ENCODE measurements at places on chromosomes 1 and 21. TPM values are rescaled to one million over a fixed set of nuclear protein-coding genes. Genes with fewer than 3 reads are reported as not detected.

The CRYZL1 gene
- 19.0 TPM for total RNA-seq

The SFN gene
- total RNA-seq, result 0.51 TPM

GRCh38 chr21:26117324-26117971, 53.1 kb downstream of the APP start:
- H3K27ac ChIP-seq, result peak overlapping the region; percentile 76
- H3K36me3 ChIP-seq, result no peaks in the 10 kb centered on the region
- H3K4me3 ChIP-seq, result no peak overlapping the region
- DNase-seq, result no peak

The B3GALT2 gene
- 27.9 TPM for total RNA-seq

DNA sequence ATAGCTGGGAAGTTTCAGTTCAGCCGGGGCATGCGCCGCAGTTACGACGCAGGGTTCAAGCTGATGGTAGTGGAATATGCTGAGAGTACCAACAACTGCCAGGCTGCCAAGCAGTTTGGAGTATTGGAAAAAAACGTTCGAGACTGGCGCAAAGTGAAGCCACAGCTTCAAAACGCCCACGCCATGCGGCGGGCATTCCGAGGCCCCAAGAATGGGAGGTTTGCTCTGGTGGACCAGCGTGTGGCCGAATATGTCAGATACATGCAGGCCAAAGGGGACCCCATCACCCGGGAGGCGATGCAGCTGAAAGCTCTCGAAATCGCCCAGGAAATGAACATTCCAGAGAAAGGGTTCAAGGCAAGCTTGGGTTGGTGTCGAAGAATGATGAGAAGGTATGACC, 9.9 kb downstream of the POGK start:
- H3K36me3 ChIP-seq, result peaks cover 83% of the 10 kb centered on the region
- no peak overlapping the region for H3K27ac ChIP-seq
- H3K4me3 ChIP-seq, result no peak overlapping the region
- no peaks in the 10 kb centered on the region for H3K4me1 ChIP-seq
- no peak for DNase-seq

DNA sequence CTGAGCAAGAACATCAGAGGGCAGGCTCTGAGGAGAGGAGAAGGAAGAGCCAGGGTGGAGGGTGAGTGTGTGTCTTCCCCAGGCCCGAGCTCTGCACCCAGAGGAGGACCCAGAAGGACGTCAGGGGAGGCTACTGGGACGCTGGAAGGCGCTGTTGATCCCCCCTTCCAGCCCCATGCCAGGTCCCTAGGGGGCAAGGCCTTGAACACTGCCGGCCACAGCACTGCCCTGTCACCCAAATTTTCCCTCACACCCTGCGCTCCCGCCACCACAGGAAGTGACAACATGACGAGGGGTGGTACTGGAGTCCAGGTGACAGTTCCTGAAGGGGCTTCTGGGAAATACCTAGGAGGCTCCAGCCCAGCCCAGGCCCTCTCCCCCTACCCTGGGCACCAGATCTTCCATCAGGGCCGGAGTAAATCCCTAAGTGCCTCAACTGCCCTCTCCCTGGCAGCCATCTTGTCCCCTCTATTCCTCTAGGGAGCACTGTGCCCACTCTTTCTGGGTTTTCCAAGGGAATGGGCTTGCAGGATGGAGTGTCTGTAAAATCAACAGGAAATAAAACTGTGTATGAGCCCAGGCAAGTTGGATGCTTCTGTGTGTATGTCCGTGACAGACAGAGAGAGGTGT, 17.1 kb downstream of the BCAN start:
- peak overlapping the region; percentile 93 for H3K27ac ChIP-seq
- H3K27me3 ChIP-seq, result no peaks in the 10 kb centered on the region
- H3K4me3 ChIP-seq, result no peak overlapping the region
- peaks cover 84% of the 10 kb centered on the region for H3K4me1 ChIP-seq
- H3K36me3 ChIP-seq, result no peaks in the 10 kb centered on the region
- no peak for DNase-seq

GRCh38 chr1:19762175-19762779, 37.4 kb downstream of the TMCO4 start:
- H3K36me3 ChIP-seq, result peaks cover 3% of the 10 kb centered on the region
- H3K27ac ChIP-seq, result no peak overlapping the region
- DNase-seq, result no peak
- H3K4me3 ChIP-seq, result no peak overlapping the region

DNA sequence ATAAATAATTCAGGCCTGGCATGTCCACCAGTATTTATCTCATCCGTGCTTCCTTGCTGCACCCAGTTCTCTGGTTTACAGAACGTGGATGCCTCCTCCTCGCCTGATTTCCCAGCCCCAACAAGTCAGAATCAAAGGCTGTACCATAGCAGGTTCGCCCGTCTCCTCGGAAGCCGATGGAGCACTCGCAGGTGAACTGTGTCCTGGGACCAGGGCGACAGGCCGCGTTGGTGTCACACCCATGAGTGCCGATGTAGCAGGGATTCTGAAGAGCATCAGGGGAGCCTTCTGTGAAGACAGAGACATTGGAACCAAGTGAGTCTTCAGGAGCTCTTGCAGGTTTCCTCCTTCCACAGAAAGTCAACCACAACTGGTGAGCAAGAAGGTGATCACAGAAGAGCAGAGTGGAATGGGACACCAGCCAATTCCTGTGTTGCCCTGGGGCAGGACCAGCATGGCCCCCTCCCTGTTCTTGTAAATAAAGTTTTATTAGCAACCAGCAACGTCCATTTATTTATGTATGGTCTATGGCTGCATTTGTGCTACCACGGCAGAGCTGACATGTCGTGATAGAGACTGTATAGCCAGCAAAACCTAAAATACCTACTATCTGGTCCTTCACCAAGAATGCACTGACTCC, 40.8 kb downstream of the NID1 start:
- peaks cover 88% of the 10 kb centered on the region for H3K36me3 ChIP-seq
- H3K4me3 ChIP-seq, result no peak overlapping the region
- no peak for DNase-seq
- no peaks in the 10 kb centered on the region for H3K27me3 ChIP-seq
- H3K4me1 ChIP-seq, result peaks cover 28% of the 10 kb centered on the region

- H3K36me3 ChIP-seq, result no peaks in the 10 kb centered on the region
- H3K4me3 ChIP-seq, result no peak overlapping the region
- H3K27me3 ChIP-seq, result no peaks in the 10 kb centered on the region
Measured at GRCh38 chr1:224767676-224768075, 151.6 kb downstream of the CNIH3 start.

DNA sequence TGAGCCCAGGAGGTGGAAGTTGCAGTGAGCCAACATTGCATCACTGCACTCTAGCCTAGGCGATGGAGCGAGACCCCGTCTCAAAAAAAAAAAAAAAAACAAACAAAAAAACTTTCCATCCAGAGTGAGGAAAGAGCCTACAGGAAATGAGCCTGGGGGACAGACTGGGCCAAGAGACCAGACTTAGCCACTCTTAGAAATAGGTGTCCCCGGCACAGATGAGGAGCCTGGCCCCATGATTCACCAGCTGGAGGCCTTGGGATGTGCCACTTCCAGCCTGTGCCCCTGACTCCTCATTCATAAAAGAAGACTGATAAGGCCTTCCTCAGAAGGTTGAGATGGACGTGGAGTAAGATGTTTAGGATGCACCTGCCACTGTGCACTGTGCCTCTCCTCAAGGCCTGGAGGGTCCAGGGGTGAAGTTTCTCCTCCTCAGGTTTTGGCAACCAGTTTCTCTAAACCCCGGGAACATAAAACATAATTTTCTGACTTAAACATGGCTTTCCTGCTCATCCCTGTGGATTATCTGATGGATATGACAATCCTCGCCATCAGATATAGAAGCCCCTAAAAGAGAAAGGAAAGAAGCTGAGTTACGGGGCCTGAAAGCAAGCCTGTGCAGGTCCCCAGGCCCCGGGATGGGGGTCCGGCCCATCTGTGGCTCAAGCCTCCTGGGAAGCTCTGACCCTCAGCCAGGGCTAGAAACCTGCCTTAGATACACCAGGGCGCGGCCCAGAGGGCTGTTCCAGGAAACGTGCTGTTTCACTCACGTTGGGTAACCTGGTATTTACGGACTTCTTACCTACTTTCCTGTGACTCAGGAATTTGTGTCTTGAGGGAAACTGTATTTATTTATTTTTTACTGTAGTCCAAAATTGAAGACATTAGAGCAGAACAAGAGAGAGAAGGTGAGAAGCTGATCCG, 26.0 kb downstream of the MX1 start:
- no peaks in the 10 kb centered on the region for H3K4me1 ChIP-seq
- H3K36me3 ChIP-seq, result peaks cover 12% of the 10 kb centered on the region
- no peak overlapping the region for H3K4me3 ChIP-seq
- H3K27ac ChIP-seq, result no peak overlapping the region
- H3K27me3 ChIP-seq, result no peaks in the 10 kb centered on the region

The CR1L gene
- total RNA-seq, result not detected

The SLC5A3 gene
- 4.6 TPM for total RNA-seq

The MLLT11 gene
- total RNA-seq, result 3.5 TPM

The PSMA5 gene
- 19.8 TPM for total RNA-seq

The GPR161 gene
- total RNA-seq, result 2.9 TPM

The VWA5B1 gene
- 0.22 TPM for total RNA-seq

The AIRE gene
- total RNA-seq, result not detected

DNA sequence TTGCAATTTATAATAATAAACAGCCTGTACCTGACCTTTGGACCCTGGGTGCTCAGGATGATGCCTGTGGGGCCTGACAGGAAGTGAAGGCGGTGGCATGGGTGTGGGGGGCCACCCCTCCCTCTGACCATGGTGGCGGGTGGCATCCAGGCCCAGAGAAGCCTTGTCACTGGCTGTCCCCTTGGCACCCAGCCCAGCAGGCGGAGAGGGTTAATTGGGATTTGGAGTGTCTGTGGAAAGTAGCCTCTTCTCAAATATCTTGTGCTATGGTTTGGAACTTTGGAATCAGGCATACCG, 20.5 kb downstream of the SOX13 start:
- H3K36me3 ChIP-seq, result no peaks in the 10 kb centered on the region
- H3K4me3 ChIP-seq, result no peak overlapping the region
- no peak overlapping the region for H3K27ac ChIP-seq
- H3K27me3 ChIP-seq, result no peaks in the 10 kb centered on the region
- DNase-seq, result no peak

The CDC14A gene
- 5.3 TPM for total RNA-seq

GRCh38 chr1:109722908-109723691, 11.0 kb downstream of the GSTM5 start:
- H3K27ac ChIP-seq, result no peak overlapping the region
- no peaks in the 10 kb centered on the region for H3K4me1 ChIP-seq
- DNase-seq, result no peak
- H3K36me3 ChIP-seq, result no peaks in the 10 kb centered on the region
- H3K27me3 ChIP-seq, result no peaks in the 10 kb centered on the region
- no peak overlapping the region for H3K4me3 ChIP-seq

The CD2 gene
- 1.6 TPM for total RNA-seq

DNA sequence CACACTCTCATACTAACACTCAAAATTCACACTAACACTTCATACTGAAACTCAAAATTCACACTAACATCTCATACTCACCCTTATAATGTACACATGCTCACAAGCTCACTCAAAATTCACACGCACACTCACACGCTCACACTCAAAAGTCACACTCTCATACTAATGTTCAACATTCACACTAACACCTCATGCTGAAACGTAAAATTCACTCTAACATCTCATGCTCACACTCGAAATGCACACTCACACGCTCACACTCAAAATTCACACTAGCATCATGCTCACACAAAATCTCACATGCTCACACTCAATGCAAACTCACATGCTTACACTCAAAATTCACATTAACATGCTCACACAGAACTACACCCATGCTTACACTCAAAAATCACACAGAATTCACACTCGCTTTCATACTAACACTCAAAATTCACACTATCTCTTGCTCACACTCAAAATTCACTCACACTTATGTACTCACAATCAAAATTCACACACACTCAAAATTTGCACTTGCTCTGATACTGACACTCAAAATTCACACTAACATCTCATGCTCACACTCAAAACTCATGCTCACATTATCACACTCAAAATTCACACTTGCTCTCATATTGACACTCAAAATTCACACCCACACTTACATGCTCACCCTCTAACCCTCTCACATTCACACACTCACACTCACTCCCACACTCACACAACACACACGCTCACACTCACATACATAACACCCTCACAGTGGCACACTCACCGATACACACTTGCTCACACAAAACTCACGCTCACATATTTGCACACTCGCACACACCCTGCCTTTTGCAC, 264.4 kb upstream of the VAMP3 start:
- H3K4me1 ChIP-seq, result no peaks in the 10 kb centered on the region
- H3K4me3 ChIP-seq, result no peak overlapping the region
- no peaks in the 10 kb centered on the region for H3K27me3 ChIP-seq
- no peak for DNase-seq
- no peak overlapping the region for H3K27ac ChIP-seq

The PRDM16 gene
- total RNA-seq, result 0.22 TPM

DNA sequence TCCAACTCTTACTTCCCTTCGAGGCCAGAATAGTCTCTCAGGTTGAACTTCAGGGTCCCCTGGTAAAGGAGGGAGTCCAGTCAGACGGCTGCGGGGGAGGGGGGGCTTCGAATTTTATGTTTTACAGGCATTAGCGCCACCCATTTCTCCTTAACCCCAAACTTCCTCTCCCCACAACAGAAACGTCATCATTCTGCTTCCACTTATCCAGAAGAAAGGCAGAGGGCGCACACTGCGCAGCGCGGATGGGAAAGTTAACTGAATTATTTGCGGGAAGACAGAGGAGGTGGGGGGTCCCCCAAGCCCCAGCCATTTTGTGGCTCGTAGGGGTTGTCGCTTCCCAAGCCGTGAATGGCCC, 529 bp upstream of the PRMT2 start:
- peak; percentile 80 for DNase-seq
- H3K36me3 ChIP-seq, result no peaks in the 10 kb centered on the region
- H3K27me3 ChIP-seq, result no peaks in the 10 kb centered on the region
- peak overlapping the region; percentile 84 for H3K4me3 ChIP-seq
- peak overlapping the region; percentile 99 for H3K27ac ChIP-seq

The ZNF648 gene
- not detected for total RNA-seq

- H3K27ac ChIP-seq, result no peak overlapping the region
- H3K4me3 ChIP-seq, result no peak overlapping the region
- H3K27me3 ChIP-seq, result no peaks in the 10 kb centered on the region
- no peaks in the 10 kb centered on the region for H3K4me1 ChIP-seq
- DNase-seq, result no peak
Measured at GRCh38 chr21:32800056-32800455, 28.5 kb upstream of the PAXBP1 start.

The CFAP74 gene
- total RNA-seq, result not detected

The NUF2 gene
- total RNA-seq, result 0.20 TPM

- H3K4me3 ChIP-seq, result no peak overlapping the region
- DNase-seq, result no peak
- H3K36me3 ChIP-seq, result no peaks in the 10 kb centered on the region
- H3K27ac ChIP-seq, result no peak overlapping the region
- no peaks in the 10 kb centered on the region for H3K27me3 ChIP-seq
Measured at GRCh38 chr21:41610042-41610839, 102.3 kb upstream of the TMPRSS2 start.

The PTPN22 gene
- total RNA-seq, result 0.33 TPM
